ENCODE measurements at places on chromosomes 16 and 17.

DNA sequence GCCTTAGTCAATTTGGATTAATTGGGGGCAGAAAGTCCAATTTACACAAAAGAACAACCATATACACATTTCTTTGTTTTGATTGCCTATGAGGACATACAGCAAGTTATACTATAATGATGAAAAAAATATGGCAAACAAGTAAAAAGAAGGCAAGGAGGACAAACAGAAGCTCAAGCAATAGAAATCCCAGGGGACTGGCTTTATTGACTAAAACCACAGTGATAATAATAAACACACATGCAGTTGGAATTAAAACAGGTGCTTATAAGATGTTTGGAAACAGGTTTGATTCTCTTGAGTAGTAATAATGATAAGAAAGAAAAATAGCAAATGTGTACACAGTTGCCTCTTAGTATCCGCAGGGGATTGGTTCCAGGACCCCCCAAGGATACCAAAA, 176.4 kb downstream of the SHISA9 start:
- DNase-seq = no peak

DNA sequence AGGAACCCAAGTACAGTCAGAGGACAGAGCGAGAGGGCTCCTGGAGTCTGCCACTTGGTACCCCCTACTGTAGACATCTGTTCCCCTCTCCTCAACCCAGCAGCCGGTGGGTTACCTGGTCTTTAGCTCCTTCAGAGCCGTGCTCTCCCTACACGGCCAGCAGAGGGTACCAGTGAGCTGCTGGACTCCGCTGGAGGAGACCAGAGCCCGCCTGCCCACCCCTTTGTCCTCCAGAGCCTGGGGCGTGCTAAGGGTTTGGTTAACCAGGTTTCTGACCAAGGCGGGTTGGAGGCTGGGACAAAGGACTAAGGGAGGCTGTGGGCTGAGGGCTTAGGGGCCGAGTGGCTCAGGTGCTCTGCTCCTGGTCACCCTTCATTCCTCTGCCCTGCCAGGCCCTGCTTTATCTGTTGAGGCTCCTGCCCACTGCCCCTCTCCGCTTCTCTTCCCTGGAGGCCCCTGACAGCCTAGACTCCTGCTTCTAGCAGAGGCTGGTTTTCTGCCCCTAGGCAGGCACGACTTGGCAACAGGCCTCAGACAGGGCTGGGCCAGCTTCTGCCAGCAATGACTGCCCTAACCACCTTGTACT, 2.7 kb upstream of the HSD11B2 start:
- DNase-seq = peak; percentile 76

GRCh38 chr17:46875849-46876352, 24.5 kb downstream of the WNT9B start:
- no peak for DNase-seq

GRCh38 chr17:8016632-8017424, 14.4 kb downstream of the GUCY2D start:
- peak; percentile 77 for DNase-seq

- DNase-seq = no peak
Measured at GRCh38 chr16:70682239-70683145, 3.4 kb downstream of the MTSS2 start.

- DNase-seq = peak; percentile 93
Measured at GRCh38 chr17:3738562-3739295, 15.0 kb downstream of the HASPIN start.

- peak; percentile 68 for DNase-seq
Measured at GRCh38 chr16:50273888-50274325, 7.6 kb downstream of the ADCY7 start.

GRCh38 chr17:48441231-48441711, 11.3 kb upstream of the SKAP1 start:
- peak; percentile 60 for DNase-seq

DNA sequence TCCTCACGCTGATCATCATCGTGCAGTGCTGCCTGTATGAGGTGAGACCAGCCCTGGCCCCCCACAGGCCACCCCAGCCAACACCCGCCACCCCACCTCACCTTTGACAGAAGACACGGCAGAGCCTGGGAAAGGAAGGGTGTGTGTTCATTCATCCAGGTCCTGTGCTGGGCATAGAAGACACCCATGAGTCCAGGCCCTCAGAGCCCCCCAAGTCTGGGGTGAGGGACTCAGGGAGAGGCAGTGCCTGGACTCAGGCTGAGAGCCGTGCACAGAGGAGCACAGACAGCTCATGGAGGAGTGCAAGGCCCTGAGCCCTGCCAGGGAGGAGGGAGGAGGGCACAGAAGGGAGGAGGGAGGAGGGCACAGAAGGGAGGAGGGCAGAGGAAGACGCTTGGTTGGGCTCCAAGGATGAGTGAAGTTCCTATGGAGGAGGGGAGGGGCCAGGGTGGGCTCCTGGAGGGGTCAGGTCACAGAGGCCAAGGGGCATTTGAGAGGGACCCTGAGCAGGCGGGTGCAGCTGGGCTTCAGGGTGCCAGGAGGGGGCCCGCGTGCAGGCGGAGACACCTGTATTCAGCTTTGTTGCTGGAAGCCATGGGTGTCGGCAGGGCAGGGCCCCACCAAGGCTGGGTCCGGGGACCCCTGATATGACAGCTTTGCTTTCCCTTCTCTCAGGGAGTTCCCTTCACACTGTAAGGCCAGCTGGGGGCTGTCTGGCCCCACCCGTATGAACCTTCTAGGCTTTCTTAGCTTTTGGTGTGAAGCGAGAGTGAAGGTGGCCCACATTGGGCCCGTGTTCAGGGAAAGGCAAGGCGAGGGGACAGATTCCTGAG, 11.4 kb downstream of the TAX1BP3 start:
- DNase-seq = no peak

DNA sequence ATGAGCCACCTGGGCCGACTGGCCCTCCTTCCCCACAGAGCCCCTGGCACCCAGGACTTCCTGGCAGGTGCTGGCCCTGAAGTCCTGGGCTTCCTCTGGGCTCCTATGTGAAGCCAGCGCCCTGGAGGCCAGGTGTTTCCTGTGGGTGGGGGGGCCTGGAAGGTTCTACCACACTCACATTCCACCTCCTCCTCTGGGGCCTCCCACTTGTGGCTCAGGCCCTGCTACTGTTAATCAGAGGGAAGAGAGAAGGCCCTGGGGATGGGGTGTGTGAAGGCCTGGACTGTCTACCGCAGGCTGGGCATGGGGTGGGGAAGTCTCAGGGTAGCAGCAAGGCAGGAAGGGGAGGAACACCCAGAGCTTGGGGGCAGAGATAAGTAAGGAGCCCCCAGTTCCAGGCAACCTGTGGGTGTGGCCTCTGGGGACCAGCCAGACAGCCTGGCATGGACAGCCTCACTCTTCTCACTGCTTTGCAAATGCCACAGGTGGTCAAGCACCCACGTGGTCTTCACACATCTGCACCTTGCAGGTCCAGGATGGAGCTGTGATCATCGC, 111.9 kb upstream of the TNRC6C start:
- peak; percentile 53 for DNase-seq

DNA sequence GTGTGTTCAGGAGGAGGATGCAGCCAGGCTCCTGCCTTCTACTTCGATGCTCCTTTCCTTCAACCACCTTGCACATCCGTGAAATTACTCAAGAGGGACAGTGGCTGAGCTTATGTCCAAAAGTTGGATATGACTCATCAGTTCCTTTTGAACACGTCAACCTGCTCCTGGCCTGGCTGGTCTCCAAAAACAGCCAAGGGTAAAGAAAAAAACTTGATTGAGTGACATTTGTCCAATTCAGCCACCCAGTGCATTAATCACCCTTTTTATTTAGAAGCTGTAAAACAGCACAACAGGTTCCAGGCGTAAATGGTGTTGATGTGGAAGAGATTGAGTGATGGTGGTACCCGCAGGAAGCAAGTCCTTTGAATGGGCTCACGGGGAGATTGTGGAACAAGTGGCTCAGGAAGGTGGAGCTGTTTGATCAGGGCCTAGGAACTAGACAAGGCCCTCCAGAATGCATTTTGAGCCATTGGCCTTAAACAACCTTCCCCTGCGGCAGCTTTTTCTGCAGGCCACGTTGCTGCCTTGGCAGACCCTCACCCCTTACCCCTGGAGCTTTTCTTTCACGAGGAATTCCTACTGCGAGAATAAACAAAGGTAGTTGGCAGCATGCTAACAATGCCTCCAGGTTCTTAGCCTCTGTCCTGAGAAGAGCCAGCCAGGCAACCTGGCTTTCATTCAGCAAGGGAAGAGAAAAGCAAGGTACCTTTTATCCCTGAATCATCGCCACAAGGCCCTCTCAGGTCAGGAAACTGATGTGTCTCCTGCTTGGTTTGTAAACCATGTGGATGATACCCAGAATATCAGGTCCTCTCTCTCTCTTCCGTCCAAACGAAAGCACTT, 173.3 kb upstream of the CACNG5 start:
- peak; percentile 17 for DNase-seq

GRCh38 chr17:39950871-39951348, 11.9 kb upstream of the GSDMA start:
- DNase-seq = no peak

GRCh38 chr17:76189741-76190140, 48.7 kb upstream of the FOXJ1 start:
- no peak for DNase-seq

DNA sequence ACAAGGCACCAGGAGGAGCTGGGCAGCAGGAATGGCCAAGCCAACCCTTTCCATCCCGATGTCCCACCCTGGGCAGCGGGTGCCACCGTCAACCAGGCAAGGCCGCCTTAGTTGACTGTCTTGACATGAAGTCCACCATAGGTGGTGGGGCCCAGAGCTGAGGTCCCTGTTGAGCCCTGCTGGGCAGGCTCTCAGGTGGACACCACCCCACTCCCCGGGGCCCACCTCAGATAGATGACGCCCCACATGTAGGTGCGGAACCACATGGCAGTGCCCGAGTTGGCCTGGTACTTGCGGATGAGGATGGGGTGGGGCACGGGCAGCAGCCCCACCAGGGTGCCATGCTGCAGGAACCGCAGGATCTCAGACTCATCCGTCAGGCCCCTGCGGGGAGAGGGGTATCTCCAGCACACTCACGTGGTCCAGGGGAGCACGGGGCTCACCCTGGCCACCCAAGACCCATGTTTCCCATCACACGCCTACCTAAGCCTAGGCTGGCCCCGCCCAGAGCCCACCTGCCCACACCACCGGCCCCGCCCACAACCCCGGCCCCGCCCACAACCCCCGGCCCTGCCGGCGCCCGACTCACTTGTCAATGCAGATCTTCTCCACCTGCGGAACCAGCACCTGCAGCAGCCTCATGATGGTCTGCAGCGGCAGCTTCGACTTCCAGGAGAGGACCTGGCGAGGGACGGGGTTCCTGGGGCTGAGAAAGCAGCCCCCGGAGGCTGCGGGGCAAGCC, 16.2 kb downstream of the OTOP3 start:
- DNase-seq = no peak

DNA sequence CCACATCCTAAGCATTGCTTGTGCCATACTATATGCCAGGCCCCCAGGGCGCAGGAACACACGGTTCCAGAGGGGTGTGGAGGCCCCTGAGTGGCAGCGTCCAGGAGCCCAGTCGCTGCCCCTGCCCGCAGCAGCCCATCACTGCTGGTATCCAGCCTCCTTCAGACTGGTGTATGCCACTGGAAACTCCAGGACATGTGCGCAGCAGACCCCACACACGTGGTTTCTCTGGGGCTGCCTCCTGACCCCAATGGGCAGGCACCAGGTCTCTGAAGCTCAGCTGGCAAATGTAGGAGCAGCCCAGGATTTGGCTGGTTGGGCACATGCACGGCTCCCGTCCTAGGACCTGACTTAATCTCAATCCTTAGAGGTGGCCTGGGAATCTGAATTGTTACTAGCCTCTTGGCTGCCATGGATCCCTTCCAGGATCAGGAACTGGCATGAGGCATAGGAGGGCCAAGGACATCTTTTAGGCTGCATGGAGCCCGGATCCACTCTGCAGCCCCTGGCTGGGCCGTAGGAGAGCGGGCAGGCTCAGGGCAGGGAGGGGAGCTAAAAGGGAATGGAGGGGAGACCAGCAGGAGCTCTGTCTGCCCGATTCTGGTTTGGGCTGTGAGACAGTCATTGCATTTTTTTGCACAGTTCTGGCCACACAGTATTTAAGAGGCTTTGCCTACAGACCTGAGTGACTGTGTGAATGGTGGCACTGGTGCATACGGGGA, 62.3 kb downstream of the RAI1 start:
- no peak for DNase-seq

- DNase-seq = no peak
Measured at GRCh38 chr17:50203604-50204345, 2.3 kb upstream of the COL1A1 start.

GRCh38 chr16:59216291-59216690, 482.2 kb upstream of the GOT2 start:
- DNase-seq = no peak

DNA sequence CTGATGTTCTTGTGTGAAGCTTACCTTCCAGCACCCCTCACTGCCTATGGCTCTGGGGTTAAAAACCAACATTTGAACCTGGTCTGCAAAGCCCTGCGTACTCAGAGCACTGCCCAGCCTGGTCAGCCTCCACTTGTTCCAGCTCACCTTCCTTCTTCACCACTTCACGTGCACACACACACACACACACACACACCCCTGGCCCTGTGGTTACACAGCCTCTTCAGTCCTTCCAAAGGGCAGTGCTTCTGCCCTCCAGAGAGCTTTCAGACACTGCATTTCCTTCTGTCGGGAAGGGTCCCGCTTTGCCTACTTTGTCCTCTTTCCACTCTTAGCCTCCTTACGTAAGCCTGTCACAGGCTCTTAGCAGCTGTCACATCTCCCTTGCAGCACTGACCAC, 9.6 kb upstream of the TMEM220 start:
- no peak for DNase-seq

GRCh38 chr17:50076591-50077235, 18.4 kb upstream of the PDK2 start:
- no peak for DNase-seq

- DNase-seq = no peak
Measured at GRCh38 chr17:72656130-72656763, 436.2 kb downstream of the SLC39A11 start.

DNA sequence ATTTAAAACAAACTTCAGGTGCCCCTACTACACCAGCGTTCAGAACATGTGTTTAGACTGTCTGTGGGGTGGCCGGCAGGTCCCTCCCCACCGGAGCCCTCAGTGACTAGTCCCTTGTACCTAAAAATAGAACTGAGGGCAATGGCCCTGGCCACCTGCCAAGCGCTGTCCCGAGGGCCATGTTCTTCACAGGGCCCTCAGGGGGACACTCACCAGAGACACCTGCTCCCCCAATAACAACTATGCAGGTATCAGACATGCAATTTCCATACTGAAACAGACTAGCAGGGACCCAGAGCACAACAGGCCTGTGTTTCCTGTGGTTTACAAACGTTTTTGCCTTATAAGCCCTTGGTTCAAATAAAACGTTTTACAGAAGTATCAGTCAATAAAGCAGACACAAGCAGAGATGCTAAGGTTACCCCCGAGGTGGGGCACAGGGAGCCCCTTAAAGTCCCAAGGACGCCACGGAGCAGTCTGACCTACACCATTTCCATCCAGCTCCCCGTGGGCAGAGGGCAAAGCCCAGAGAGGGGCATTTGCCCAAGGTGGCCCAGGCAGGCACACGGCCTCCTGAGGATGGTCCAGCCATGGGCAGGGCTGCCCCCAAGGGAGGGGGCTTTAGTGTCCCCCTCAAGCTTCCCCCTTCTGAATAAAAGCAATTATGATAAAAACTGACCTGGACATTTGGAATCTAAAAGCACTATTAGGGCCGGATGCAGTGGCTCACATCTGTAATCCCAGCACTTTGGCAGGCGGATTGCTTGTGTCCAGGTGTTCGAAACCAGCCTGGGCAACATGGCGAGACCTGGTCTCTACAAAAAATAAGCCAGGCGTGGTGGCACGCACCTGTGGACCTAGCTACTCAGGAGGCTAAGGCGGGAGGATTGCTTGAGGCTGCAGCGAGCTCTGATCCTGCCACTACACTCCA, 896 bp upstream of the MYLK3 start:
- DNase-seq = no peak

- no peak for DNase-seq
Measured at GRCh38 chr17:7384489-7385081, 3.7 kb downstream of the TNK1 start.
